ENCODE measurements at places on chromosomes 3 and 15.
A peak's percentile ranks its signal among the peaks of the same experiment; 100 is the strongest.

DNA sequence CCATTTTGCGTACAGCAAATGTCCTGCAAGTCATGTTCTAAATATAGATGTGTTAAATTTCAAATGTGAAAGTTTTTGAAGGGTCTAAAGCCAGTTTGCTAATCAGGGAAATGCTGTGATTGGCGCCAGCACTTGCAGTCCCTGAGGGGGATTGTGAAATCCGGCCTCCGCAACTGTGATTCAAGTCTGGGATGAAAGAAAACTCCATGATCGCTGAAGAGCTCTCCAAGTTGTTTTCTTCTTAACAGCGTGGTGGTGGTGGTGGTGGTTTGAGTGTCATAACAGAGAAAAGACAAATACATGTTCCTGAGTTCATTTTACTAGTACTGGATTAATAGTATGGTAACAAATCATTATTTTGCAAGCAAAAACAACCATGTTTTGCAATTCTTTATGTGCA lies 51.8 kb downstream of the MITF start:
- DNase-seq: no peak

DNA sequence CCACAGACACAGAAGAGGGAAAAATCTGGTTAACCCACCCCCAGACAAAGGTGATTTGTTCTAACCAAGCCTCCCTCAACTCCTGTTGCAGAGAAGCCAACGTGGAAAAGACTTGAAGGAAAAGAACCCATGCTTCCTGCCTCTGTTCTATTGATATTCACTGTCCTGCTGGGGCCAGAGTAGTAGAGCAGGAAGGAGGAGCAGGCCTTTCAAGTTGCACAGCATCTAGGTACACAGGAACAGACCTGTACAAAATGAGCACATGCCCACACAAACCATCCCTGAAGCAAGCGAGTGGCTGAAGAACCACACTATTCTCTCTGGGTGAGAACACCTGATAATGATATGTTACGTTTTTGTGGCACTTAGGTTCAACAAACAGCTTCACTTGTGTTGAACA lies 29.9 kb downstream of the RASGRP1 start:
- no peak for DNase-seq

DNA sequence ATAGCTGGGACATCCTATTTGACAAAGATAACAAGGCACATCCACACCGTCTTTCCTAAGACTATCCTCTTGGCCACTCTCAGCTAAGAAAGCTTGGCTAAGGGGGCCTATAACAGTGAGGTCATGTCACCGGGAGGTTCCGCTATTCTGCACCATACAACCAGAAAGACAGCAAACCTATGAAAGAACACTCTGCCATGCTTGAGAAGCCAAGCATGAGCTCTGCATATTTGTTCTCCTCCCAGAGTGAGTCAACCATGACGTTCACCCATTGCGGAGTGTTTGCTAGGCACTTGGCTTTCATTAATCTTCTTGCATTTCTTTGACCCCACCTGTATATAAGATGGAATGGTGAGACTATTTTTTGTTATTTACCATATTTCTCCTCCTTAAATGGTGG lies 141.2 kb downstream of the GMNC start:
- no peak for DNase-seq

GRCh38 chr15:42085236-42085605 lies 9.1 kb downstream of the PLA2G4D start:
- DNase-seq: no peak

- peak; percentile 68 for DNase-seq
Observed at GRCh38 chr3:194322678-194323211, 28.4 kb downstream of the CPN2 start.

- DNase-seq: peak; percentile 96
Observed at GRCh38 chr3:8629151-8630021, 15.2 kb downstream of the SSUH2 start.

DNA sequence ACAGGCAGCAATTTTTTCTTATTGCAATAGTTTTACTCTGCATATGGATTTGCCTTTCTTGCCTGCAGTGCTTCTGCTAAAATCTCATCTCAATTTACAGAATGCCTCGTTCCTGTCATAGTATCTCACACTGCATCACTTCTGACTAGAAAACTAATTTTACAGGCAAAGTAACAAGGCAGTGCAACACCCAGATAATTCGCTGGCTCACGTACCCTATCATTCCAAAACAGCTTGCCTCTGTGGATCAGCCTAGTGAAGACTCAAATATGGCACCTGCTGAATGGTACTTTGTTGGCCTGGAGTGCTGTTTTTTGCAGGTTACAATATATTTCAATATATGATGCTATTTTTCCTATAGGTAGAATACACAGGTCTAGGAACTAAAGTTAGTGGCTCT lies 5.3 kb downstream of the EIF5A2 start:
- DNase-seq: no peak

DNA sequence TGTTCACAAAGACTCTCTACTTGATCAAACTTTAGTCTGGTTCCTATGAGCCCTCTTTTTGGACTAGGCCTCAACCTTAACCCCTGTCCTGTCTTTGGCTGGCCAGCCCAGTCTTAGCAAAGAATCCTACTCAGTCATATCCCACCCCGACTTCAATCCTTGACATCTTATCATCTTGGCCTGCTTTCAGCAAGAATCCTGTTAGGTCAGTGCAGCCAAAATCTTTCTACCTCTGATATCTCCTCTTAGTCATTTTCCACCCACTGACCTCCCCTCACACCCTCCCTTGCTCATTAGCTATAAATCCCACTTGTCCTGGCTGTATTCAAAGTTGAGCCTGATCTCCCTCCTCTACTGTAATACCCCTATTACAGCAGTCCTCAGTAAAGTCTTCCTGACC lies 286.1 kb downstream of the MAGI1 start:
- no peak for DNase-seq

GRCh38 chr3:31968927-31969418 lies 12.1 kb downstream of the OSBPL10 start:
- no peak for DNase-seq

- no peak for DNase-seq
Observed at GRCh38 chr15:61159901-61160300, 69.2 kb downstream of the RORA start.

DNA sequence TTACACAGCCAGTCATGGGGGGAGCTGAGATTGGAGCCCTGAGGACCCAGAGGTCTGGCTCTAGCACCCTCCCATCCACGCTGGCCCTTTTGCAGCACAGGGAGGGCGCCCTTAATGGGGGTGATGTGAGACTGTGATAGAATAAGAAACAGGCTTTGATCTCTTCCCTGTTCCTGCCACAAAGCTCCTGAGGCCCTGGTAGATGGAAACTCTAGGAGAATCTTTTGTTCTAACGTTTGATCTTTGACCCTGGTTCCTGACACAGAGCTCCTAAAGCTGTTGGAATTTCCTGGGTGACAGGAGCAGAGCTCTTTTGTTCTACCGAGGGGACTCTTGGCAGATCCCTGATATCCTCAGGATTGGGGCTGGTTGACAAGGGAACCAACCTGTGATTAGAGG lies 1.2 kb upstream of the UROC1 start:
- DNase-seq: no peak

DNA sequence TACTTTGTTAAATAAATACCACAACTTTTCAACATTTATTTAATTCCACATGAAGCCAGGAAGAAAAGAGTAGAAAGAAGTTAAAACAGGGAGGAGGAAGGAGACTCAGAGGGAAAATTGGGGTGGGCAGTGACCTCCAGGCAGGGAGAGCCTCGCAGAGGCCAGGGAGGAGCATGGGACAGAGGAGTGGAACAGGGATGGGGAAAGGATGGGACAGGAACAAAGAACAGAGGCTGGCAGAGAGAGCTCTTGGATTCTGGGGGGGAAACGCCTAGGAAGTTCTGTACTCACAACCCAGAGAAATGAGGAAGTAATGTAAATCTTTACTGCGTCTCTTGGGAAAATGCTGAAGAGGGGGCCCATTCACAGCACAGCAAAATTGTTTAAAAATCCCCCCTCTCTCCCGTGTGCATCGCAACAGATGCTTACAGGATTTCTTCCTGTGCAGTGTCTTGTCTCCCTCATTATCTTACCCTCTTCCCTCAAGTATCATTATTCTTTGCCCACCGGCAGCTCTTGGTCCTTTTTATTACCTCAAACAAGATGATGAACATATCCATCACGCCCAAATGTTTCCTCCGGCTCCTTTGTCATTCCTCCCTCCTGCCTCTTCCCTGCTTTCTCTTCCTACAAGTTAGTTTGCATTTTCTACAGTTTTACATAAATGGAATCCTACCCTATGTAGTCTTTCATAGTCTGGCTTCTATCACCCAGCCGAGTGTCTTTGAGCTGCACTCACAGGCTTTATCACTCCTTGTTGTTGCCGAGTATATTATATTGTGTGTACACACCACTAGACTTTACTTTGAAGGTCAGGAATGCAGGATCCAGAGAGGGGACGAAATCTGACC lies 65.5 kb downstream of the ARHGAP31 start:
- DNase-seq: no peak

DNA sequence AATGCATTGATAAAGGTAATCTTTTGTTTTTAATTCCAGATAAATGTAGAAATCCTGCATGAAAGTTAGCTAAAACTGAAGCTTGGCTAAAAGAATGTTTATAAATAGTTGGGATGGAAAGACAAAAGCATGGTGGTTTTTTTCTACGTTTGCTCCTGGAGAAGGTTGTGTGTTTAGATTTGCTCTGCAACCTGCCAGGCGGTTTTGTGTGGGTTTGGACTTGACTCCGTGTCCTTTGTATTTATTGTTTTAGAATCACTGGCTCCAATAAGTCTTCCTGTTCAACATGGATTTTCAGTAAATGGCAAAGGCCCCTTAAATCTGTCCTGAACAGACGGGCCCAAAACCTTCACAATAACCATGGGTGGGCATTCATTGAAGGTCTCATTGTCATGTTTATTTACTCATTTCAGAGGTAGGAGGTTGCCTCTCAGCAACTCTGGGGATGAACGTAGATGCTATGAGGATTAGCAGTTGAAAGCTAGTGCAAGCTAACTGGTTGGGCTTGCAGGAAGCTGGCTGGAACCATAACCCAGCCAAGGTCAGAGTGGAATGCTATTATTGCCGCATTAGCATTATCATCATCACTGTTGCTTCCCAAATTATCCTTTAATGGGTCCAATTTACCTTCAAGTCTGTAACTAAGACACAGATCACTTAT lies 60.6 kb upstream of the ADAMTS9 start:
- no peak for DNase-seq

- no peak for DNase-seq
Observed at GRCh38 chr3:31755926-31756658, 223.4 kb downstream of the STT3B start.

GRCh38 chr15:74041777-74042435 lies 40.4 kb downstream of the GOLGA6A start:
- DNase-seq: no peak

GRCh38 chr3:138051947-138052802 lies 42.2 kb downstream of the CLDN18 start:
- peak; percentile 30 for DNase-seq

DNA sequence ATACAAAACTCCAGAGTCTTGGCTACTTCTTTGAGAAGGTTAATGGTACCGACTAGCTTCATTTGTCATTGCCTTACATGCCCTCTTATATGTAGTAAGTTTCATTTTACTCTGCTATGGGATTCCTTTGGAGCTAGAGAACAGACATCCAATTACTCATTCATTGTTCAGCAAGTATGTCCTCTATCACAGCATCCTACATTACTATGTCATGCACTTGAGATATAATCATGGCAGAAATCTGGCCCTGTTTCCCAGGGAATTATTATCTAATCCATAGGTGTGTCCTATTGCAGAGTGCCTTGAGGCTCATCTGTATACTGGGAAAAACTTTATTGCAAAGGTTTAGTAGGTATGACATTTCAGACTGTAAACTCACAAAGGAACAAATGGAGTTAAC lies 333.1 kb upstream of the NECTIN3 start:
- no peak for DNase-seq

DNA sequence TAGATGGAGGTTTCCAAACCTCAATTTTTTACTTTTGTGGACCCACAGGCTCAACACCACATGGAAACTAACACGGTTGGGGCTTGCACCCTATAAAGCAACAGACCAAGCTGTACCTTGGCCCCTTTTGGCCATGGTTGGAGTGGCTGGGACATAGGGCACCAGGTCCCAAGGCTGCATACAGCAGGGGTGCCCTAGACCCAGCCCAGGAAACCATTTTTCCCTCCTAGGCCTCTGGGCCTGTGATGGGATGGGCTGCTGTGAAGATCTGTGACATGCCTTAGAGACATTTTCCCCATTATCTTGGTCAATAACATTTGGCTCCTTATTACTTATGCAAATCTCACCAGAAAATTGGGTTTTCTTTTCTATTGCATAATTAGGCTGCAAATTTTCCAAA lies 337.0 kb upstream of the CADM2 start:
- no peak for DNase-seq

- no peak for DNase-seq
Observed at GRCh38 chr3:36595511-36595910, 168.8 kb downstream of the DCLK3 start.

DNA sequence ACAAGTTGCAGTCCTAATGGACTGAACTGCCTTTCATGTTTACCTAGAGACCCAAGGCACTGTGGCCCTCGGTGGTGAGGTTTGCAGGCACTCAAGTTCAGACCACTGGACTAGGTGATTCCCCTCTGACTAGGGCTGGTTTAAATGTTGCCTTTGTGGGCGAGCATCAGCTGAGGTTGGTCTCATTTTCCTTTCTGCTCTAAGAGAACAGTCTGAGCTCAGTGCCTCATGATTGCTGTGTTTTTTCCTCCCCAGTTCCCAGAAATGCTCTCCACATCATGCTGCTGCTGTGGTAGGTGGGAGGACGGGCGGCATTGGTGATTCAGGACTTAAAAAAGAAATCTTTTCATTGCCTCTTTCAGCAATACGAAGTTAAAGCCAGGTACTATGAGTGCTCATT lies 237.2 kb downstream of the MBNL1 start:
- DNase-seq: no peak

GRCh38 chr3:150899141-150899540 lies 6.1 kb downstream of the MINDY4B start:
- no peak for DNase-seq

GRCh38 chr3:20130106-20130505 lies 55.9 kb downstream of the SGO1 start:
- no peak for DNase-seq

DNA sequence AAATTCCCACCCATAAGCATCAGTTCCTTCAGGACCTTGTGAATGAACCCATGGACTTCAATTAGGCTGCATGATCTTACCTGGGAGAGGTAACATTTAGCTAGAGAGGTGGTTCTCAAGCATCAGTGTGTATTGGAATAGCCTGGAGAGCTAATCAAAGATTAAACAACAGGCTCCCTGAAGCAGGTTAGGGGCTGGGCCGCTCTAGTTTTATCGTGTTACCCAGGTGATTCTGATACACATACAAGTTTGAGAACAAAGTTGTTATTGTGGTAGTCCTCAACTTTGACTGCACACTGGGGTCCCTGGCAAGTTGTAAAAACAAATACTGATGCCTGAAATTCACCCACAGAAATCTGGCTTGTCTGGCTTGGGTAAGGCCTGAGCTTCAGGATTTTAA lies 31.2 kb downstream of the MYH15 start:
- no peak for DNase-seq

DNA sequence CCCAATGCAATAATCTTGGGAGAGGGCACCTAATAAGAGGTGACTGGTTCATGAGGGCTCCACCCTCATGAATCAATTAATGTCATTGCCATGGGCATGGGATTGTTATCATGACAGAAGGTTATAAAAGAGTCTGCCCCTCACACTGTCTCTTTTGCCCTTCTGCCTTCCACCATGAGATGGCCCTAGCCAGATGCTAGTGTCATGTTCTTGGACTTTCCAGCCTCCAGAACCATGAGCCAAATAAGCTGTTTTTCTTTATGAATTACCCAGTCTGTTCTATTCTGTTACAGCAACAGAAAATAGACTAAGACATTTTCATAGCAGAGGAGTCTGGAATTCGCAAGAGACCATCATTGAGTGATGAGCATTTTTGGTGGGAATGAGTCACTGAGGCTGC lies 16.0 kb upstream of the RAD18 start:
- DNase-seq: no peak
